Adipose tissue (tissue), 3 donors: ENCODE measurements at places on chromosomes 7 and 10. TPM values are rescaled to one million over a fixed set of nuclear protein-coding genes. Genes with fewer than 3 reads are reported as not detected.

The UTF1 gene
- not detected for polyA plus RNA-seq

The C10orf67 gene
- polyA plus RNA-seq, result 0.45 TPM

The PTCD1 gene
- 2.3 TPM for polyA plus RNA-seq

The CFAP58 gene
- polyA plus RNA-seq, result 0.09 TPM

The H2BK1 gene
- polyA plus RNA-seq, result not detected

The INHBA gene
- polyA plus RNA-seq, result 0.22 TPM

The SPDYE18 gene
- polyA plus RNA-seq, result 0.51 TPM

The MOGAT3 gene
- polyA plus RNA-seq, result not detected
